Ureter (tissue), 1 donor: ENCODE measurements at places on chromosomes 11 and 22. TPM values are rescaled to one million over a fixed set of nuclear protein-coding genes. Genes with fewer than 3 reads are reported as not detected.
A peak's percentile ranks its signal among the peaks of the same experiment; 100 is the strongest.

- no peak for DNase-seq
Observed at GRCh38 chr11:15863411-15863810, 492.9 kb downstream of the SOX6 start.

DNA sequence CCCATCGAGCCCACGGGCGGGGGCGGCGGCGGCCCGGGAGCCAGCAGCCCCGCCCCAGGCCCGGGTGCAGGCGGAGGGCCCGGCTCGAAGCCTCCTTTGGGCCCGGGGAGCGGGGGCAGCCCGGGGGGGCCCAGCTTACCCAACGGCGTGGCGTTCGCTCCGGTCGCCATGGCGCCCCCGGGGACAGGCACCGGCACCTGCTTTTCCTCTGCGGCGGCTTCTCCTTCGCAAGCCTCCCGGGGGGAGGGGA, 194 bp downstream of the SF1 start:
- DNase-seq, result no peak

DNA sequence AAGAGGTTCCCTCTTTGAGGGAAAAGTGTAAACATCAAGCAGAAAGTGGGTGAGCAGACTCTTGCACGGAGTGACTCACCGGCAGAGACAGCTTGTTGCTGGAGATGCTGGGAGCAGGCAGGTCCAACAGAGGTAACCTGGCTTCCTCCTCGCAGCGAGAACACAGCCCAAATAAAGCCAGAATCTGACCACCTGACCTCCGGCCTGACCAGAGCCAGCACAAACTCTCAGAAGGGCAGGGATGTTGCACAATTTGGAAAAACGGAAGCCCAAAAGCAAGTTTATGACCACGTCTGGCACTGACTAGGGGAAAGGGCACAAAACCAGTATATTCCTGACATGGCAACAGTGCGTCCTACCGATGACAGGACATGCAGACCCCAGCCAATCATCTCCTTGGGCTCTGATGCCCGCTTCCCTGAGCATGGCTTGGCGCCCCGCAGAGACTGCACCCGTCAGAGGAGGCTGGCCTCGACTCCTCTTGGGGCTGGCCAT, 5.4 kb downstream of the SMCO4 start:
- no peak for DNase-seq

DNA sequence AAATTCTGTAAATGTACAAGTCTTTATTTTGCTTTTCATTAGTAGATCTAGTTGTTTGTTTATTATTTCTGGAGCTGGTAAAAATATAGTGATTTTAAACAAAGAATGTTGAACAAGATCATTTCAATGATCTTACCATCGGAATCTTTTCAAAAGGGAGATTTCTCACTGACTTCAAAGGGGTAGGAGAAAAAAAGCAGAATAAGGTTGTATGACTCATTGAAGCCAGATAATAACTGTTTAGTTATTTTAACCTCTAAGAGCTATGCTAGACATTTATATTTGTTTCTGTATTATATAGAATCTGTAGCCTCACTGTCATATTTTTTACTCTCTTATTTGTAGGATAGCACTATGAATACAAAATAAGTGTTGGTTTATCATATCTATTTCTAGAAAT, 8.1 kb upstream of the PDE3B start:
- DNase-seq, result no peak

- DNase-seq, result no peak
Observed at GRCh38 chr11:79415411-79415810, 25.4 kb downstream of the TENM4 start.

DNA sequence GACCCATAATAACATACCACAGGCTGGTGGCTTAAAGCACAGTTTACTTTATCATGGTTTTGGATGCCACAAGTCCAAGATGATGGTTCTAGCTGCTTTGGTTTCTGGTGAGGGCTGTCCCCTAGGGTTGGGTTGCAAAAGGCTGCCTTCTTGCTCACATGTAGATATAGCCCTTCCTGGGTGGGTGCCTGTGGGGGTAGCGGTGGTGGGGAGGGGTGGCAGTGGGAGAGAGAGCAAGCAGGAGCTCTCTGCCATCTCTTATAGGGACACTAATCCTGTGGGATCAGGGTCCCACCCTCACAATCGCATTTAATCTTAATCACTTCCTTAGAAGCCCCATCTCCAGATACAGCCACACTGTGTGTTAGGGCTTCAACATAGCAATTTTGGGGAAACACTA, 245.0 kb downstream of the TBC1D22A start:
- DNase-seq, result no peak

DNA sequence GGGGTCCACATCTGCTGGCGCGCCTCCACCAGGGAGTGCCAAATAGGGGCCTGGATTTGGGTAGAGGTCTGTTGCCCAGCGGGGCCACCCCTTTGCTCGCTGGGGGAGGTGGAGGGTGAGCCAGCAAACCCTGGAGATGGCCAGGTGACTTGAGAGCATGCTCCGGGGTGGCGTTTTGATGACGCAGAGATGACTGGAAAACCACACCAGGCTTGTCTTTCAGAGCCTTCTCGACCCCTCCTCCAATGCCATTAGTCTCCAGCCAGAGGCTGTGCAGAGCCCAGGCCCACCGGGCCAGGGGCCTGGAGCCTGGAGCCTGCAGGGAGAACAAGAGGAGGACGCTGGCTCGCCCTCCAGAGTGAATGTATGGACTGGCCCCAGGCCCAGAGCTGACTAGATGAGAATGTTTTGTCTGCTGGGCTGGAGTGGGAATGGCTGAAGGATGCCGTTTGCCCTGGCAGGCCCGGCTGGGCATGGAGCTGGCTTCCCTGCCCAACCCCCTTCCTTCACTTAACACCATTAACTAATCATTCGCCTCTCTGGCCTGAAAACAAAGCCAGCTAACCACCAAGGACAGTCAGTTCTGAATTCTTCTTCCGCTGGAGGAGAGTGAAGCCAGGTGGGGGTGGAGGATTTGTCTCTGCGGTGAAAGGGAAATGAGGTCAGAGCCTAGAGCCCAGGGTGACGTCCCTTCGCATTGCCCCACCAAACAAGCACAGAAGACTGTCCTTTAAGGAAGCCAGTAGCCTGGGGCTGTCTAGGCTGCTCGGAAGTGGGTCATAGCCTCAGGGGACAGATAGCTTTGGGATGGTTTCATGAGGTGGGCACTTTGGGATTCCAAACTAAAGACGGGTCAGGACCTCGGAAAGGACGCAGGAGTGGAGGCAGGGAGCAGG, 1.6 kb upstream of the MCAM start:
- no peak for DNase-seq

DNA sequence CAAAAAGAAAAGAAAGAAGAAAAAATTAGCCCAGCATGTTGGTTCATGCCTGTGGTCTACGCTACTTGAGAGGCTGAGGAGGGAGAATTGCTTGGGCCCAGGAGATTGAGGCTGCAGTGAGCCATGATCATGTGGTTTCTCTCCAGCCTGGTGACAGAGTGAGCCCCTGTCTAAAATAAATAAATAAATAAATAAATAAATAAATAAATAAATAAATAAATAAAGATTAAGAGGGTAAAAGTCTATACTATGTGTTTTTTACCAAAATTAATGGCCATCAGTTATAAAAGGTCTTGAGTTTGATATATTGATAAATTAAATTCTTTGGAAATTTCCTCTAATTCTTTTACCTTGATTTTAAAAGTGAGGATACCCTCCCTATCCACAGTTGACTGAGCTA, 25.2 kb upstream of the DEPDC7 start:
- DNase-seq, result no peak

- no peak for DNase-seq
Observed at GRCh38 chr11:120974965-120975364, 48.9 kb upstream of the TBCEL start.

DNA sequence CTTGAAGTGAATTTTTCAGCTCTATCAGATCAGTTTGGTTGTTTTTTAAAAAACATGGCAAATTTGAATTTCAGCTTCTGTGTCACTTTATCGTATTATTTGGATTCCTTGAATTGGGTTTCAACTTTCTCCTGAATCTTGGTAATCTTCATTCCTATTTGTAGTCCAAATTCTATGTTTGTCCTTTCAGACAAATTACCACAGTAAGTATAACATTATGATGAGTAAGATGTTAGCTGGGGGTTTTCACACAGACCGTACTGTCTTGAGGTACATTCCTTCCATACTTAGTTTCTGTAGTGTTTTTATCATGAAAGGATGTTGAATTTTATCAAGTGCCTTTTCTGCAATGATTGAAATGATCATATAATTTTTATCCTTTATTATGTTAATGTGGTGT, 28.0 kb downstream of the OR5B17 start:
- no peak for DNase-seq

- DNase-seq, result no peak
Observed at GRCh38 chr11:109762546-109762945, 330.6 kb upstream of the ZC3H12C start.

- peak; percentile 57 for DNase-seq
Observed at GRCh38 chr22:17121233-17122195, at the start of gene TMEM121B. TSS of gene TMEM121B (minus strand) at chr22:17121360. CDS start at chr22:17121127, 233 bp downstream.

DNA sequence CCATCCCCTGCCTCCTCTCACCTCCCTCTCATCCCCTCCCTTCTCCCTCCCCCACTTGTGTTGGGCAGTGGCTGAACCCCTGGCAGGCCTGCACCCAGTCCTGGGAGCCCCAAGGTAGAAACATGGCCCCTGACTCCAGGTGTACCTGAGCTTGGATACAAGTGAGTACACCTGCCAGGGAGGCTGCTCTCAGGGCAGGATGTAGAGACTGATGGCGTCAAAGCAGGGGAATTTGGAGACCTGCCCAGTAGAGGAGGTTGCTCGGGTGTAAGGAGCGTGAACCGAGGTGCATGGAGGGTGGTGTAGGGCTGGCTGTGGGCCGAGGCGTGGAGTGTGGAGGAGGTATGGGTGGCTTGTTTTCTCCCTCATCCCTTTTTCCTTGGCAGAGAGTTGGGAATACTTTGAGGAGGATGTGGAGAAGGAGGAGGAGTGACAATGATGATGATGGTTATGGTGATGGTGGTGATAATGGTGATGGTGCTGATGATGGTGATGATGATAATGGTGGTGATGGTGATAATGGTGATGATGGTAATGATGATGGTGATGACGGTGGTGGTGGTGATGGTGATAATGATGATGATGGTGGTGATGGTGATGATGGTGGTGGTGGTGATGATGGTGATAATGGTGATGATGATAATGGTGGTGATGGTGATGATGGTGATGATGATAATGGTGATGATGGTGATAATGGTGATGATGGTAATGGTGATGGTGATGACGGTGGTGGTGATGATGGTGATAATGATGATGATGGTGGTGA, 12.3 kb downstream of the MRGPRG start:
- no peak for DNase-seq

DNA sequence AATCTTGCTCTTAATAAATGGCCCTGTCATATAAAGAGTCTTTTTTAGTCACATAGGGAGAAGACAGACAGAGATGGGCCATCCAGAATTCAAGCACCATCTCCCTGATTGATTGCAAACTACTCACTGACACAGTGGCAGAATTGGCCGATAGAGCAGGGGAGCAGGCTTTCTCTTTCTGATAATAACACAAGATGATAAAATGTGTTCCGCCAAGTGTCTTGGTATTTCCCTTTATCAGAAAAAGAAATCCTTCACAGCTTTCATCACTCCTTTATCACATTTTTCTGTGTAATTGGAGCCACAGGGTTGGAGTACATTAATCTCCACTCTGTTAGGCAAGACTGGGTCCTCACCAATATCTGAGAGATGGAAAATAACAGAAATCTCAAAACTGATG, 406.0 kb downstream of the TMEM135 start:
- DNase-seq, result no peak

DNA sequence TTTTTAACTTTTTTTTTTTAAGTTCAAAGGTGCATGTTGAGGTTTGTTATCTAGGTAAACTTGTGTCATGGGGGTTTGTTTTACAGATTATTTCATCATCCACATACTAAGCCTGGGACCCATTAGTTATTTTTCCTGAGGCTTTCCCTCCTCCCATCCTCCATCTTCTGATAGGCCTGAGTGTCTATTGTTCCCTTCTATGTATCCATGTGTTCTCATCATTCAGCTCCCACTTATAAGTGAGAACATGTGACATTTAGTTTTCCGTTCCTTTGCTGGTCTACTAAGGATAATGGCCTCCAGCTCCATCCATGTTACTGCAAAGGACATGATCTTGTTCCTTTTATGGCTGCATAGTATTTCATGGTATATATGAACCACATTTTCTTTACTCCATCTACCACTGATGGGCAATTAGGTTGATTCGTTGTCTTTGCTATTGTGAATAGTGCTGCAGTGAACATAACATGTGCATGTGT, 14.4 kb downstream of the DEUP1 start:
- no peak for DNase-seq

DNA sequence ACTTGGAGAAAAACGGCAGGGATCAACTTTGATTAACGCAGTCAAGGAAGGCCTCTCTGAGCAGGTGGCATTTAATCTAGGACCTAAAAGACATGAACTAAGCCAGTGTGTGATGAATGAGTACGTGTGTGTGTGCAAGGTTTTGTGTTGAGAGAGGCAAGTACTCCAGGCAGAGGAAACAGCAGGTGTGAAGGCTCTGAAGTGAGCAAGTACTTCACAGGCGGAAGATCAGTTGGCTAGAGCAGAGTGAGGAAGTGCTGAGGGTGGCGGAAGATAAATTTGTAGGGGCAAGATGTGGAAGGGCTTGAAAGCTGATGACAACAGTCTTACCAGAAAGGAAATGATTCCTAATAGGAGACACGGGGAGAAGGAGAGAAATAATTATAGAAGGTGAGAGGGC, 6.8 kb downstream of the APIP start:
- DNase-seq, result no peak

GRCh38 chr11:28514391-28514790, 406.2 kb downstream of the METTL15 start:
- no peak for DNase-seq

DNA sequence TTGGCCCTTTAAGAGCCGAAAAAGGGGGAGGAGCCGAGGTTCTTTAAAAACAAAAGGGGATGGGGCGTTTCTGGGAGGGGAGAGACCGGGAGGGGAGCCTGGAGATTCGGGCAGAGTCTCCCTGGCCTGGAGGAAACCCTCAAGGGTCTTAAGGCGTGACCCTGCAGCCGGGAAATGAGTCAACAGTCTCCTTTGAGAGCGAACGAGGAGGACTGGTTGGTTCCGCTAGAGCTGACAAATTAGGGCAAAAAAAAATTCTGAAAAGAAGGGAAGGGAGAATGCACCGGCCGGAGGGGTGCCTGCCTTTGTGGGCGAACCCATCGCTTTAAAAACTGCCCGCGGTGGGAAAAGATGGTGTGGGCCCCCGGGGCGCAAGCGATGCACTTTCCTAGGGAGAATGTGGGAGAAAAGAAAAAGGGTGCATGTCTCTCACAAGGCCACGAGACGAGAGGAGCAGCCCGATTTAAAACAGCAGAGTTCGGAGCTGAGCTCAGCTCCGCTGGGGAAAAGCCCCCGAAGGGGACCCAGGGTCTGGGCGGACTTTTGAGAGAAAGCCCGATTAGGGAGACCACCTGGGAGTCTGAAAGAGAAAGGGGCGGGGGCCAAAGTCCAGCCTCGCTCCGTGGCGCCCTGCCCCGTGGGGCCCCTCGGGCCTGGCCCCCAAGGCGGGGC, 874 bp downstream of the ZFTA start:
- DNase-seq, result no peak

GRCh38 chr11:64164392-64165312, 1.3 kb downstream of the MACROD1 start:
- no peak for DNase-seq

- no peak for DNase-seq
Observed at GRCh38 chr22:17119481-17120202, 1.5 kb downstream of the TMEM121B start.

- DNase-seq, result no peak
Observed at GRCh38 chr22:19187716-19188563, 9.4 kb upstream of the SLC25A1 start.

- DNase-seq, result no peak
Observed at GRCh38 chr11:60718524-60719316, 5.8 kb upstream of the MS4A18 start.

Gene SLC22A8
- not detected for total RNA-seq

Gene EHF
- total RNA-seq, result 309 TPM

Gene MYEOV
- not detected for total RNA-seq

Gene ASPHD2
- 1.4 TPM for total RNA-seq

Gene LIPT2
- total RNA-seq, result 7.4 TPM

Gene C11orf87
- 5.9 TPM for total RNA-seq
